Gastrocnemius medialis (tissue), 4 donors: ENCODE measurements at places on chromosomes 2 and 18. TPM values are rescaled to one million over a fixed set of nuclear protein-coding genes. Genes with fewer than 3 reads are reported as not detected.

SLC5A6 gene
- 38.8 TPM for total RNA-seq

KCNE4 gene
- total RNA-seq = 4.3 TPM

MEP1B gene
- not detected for total RNA-seq

ABCB11 gene
- not detected for total RNA-seq

TACR1 gene
- total RNA-seq = 0.07 TPM

FAM136A gene
- 20.7 TPM for total RNA-seq

GAL3ST2 gene
- total RNA-seq = not detected

TRABD2A gene
- total RNA-seq = 0.97 TPM

GRB14 gene
- 2.1 TPM for total RNA-seq

TGOLN2 gene
- 64.9 TPM for total RNA-seq

ALPP gene
- total RNA-seq = not detected

TEKT4 gene
- total RNA-seq = not detected

PLGLB2 gene
- 0.81 TPM for total RNA-seq

GBX2 gene
- not detected for total RNA-seq

MOCOS gene
- 0.82 TPM for total RNA-seq

DSG4 gene
- not detected for total RNA-seq

MTHFD2 gene
- total RNA-seq = 29.8 TPM

STRADB gene
- total RNA-seq = 90.6 TPM

SLC38A11 gene
- 2.8 TPM for total RNA-seq

KCNK3 gene
- 0.91 TPM for total RNA-seq

TCF7L1 gene
- total RNA-seq = 1.1 TPM

HOXD12 gene
- total RNA-seq = not detected

FTCDNL1 gene
- 21.9 TPM for total RNA-seq

MTCL1 gene
- total RNA-seq = 8.6 TPM

KYNU gene
- total RNA-seq = 0.46 TPM

GNAL gene
- total RNA-seq = 13.1 TPM

CFAP53 gene
- total RNA-seq = not detected

MRO gene
- not detected for total RNA-seq

USP40 gene
- total RNA-seq = 11.0 TPM

DPYSL5 gene
- total RNA-seq = not detected

TRAF3IP1 gene
- 12.0 TPM for total RNA-seq

C2orf80 gene
- total RNA-seq = not detected

AKAIN1 gene
- not detected for total RNA-seq

ASPRV1 gene
- 0.42 TPM for total RNA-seq

VWA3B gene
- total RNA-seq = not detected
